ENCODE measurements at places on chromosomes 12 and 14. TPM values are rescaled to one million over a fixed set of nuclear protein-coding genes. Genes with fewer than 3 reads are reported as not detected.

SLC25A21 gene
- total RNA-seq, result 1.3 TPM

GRCh38 chr14:98210045-98210672 is 1061.8 kb downstream of the BCL11B start:
- DNase-seq, result peak; percentile 1

DNA sequence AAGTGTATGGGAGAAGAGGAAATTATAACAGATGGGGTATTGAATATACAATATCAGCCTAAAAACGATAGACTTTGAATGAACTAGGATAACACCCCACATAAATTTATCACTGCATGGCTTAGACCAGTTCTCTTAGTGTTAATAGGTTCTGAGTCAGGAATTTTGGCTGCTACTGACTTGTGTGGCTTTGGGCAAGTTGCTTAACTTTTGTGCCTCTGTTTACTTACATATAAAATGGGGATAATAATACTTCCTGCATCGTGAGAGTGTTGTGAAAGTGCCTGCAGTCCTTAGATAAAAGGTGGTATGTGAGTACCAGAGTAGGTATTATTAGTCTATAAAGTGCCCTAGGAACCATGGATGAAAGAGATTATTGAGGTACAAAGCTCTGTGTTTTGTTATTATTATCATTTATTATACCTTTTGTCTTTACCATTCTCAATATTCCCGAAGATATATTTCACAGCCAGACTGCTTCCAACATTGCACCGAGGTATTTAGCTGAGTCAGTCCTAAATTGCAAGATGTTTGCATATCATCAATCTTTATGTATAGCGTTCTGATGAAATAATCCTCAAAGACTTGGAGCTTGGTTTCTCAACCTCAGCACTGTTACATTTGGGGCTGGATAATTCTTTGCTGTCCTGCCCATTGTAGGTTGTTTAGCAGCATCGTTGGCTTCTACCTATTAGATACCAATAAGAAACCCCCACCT is 2.3 kb upstream of the PAWR start:
- DNase-seq, result no peak

DNA sequence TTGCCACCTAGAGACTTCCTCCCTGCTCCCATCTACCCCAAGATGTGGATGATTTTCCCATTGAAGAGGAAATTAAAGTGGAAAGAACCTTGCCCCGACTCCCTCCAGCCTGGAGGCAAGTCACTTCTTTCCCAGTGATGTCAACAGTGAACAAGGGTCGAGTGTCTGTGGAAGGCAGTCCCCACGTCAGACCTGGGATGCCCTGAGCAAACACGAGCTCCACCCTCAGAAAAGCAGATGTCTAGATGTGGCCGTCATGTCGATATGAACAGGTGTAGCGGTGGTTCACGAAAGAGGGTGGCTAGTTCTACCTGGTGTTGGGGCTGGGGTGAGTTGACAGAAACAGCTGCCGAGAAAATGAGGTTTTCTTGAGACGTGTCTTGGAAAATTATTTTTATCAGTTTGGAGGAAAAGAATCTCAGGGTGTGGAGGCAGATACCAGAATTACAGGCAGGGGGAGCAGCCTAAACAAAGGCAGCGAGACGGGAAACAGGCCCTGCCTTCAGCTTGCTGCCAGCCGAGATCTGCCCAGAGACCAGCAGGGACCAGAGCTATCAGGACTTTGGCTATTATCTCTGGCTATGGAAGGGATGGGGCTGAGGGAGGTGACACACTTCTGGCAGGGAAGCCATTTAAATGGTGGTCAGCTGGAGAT is 25.9 kb downstream of the SYNDIG1L start:
- peak; percentile 3 for DNase-seq

GRCh38 chr12:117009759-117010158 is 89.5 kb downstream of the TESC start:
- no peak for DNase-seq

GRCh38 chr12:6925239-6925539 is 2.6 kb upstream of the ATN1 start:
- no peak for DNase-seq

GRCh38 chr12:40168001-40168400 is 56.8 kb upstream of the LRRK2 start:
- no peak for DNase-seq

DNA sequence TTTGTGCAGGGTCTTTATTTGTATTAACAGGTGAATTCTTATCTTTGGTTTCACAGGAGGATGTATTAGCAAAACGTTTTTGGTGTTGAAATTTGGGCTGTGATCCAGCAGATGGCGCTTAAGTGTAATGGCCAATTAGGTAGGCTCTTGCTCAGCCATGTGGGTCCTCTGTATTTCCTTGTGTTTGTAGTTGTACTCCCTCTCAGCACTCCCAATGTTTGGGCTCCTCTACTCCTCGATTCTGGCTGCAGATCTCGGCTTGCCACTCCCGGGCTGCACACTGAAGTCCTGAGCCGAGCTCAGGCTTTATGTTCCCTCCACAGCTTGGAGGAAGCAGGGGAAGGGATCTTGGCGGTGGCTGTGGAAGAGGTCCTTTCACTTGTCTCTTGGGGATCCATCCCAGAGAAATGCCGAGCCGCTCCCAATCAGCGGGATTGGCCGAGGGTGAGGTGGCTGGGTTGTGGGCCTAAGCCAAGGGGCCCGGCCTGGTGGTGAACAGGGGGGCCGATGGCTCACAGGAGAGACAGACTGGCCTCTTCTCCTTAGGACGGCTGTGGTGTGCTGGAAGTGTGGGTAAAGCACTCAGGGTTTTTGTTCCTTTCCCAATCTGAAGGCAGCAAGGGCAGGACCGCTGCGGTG is 133.7 kb downstream of the AEBP2 start:
- peak; percentile 47 for DNase-seq

GYS2 gene
- not detected for total RNA-seq

TOGARAM1 gene
- total RNA-seq, result 72.6 TPM

DNA sequence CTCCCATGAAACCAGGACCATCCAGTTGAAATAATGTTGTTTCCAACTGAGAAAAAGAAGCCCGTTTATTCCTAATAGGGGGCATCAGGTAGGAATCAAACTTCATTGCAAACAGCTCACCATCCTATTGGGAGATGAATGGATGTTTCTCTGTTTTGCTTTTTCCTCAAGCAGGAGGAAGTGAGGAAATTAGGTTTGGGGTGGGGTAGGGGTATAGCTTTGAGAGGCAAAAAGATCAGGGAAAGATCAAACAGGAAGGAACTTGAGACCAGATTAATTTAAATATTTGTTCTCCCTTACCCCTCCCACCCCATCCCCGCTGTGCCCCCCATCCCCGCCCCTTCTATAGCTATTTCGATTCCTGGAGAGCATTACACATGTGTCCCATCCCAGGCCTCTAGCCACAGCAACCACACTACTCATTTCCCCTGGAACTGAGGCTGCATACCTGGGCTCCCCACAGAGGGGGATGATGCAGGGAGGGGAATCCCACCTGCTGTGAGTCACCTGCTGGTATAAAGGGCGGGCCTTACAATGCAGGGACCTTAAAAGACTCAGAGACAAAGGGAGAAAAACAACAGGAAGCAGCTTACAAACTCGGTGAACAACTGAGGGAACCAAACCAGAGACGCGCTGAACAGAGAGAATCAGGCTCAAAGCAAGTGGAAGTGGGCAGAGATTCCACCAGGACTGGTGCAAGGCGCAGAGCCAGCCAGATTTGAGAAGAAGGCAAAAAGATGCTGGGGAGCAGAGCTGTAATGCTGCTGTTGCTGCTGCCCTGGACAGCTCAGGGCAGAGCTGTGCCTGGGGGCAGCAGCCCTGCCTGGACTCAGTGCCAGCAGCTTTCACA is at the start of gene IL23A:
TSS of gene IL23A (plus strand) at position 577 of the 850 bp plus-strand sequence. CDS start at position 738, 161 bp downstream.
- DNase-seq, result no peak

- no peak for DNase-seq
Measured at GRCh38 chr12:4506870-4507269, 31.8 kb upstream of the RAD51AP1 start.

DNA sequence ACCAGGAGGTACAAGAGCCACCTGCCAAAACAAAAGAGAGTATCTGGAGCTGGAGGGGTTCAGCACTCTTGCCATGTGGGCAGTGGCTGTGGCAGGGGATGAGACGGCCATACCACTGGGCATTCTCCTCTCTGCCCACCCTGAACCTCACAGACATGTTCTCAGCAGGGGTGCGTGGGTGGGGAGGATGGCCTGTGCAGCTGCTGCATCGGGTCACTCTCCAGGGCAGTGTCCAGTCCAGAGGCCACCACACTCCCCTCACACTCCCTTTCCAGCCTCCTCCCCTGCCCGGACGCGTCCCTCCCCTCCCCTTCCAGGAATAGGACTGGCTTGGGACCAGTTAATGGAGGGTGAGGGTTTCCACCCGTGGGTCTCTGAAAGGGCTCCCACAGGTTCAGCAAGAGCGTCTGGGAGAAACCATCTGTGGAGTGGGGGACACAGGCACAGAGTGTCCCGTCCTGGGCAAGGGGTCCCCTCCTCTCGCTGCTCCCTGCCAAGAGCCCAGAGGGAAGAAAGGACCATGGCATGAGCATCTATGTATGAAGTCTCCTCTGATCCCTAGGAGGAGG is 501 bp downstream of the C1R start:
- DNase-seq, result no peak

C14orf132 gene
- total RNA-seq, result 35.2 TPM

- peak; percentile 40 for DNase-seq
Measured at GRCh38 chr14:77212943-77213678, 31.5 kb downstream of the TMEM63C start.

HOXC13 gene
- total RNA-seq, result not detected

GRCh38 chr12:132014092-132014914 is 64.6 kb downstream of the EP400 start:
- DNase-seq, result no peak

DNA sequence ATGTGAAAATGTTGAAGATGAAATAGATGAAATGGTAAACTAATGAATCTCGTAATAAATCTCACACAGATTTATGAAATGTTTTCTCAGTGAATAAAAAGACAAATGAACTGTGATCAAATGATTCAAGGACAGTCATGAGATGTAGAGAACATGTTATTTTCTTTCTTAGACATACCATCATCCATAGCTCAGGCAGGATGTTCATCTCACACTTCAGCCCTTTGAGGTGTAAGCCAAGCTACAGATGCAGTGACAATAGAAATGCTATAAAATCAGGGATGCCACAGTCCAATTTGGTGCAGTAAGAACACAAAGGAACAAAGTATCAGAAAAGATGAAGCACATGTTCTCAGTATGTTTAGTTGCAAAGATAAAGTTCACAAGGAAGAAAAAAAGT is 242.7 kb upstream of the KRR1 start:
- DNase-seq, result no peak

DPF3 gene
- 20.6 TPM for total RNA-seq

GRCh38 chr14:24928386-24928900 is 121.5 kb downstream of the STXBP6 start:
- no peak for DNase-seq

GRCh38 chr14:75845136-75845804 is 136.5 kb downstream of the TGFB3 start:
- DNase-seq, result no peak

DNA sequence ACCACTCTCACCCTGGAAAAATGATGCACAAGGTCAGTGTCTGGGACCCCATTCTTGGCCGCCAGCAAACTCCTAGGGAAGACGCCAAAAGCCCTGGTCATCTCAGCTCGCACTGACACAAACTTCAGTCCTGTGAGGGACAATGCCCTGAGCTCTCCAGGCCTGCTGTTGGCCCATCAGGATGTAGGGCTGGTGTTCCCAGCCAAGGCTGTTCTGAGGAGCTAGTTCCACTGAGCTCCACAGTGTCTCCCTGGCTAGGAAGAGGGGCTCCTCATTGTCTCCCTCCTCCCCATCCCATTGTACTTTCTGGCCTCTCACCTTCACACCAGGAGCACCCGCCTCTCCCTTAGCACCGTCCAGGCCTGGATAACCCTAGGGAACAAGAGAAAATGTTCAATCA is 10.8 kb downstream of the COL2A1 start:
- no peak for DNase-seq

DNA sequence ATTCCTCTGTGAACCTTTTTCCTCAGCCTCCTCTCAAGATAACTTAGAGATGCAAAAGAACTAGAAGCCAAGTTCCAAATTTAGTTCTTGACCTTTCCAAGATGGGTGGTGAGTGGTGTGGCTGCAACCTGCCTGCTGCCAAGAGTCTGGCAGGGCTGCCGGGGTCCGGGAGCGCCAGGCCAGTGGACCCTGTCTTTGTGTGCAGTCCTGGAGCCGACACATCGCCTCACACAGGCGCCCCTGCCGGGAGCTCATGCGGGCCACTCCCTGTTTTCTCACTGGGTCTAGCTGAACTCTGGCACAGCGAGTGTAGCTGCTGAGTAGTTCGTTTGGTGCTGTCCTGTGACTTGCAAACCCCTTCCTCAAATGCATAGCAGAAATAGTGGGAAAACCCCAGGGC is 84.9 kb downstream of the CACNA1C start:
- DNase-seq, result no peak

GRCh38 chr14:104665657-104666522 is 23.5 kb upstream of the INF2 start:
- DNase-seq, result peak; percentile 62

- peak; percentile 43 for DNase-seq
Measured at GRCh38 chr12:131348646-131349045, 362.2 kb upstream of the SFSWAP start.

FITM1 gene
- 132 TPM for total RNA-seq

FGD6 gene
- 21.4 TPM for total RNA-seq

GRCh38 chr12:14138495-14138894 is 157.1 kb upstream of the GRIN2B start:
- DNase-seq, result peak; percentile 9

ZNF891 gene
- 3.6 TPM for total RNA-seq

GRCh38 chr14:34324363-34324795 is 137.7 kb downstream of the SPTSSA start:
- DNase-seq, result peak; percentile 81

TAS2R20 gene
- 8.2 TPM for total RNA-seq

MIPOL1 gene
- 35.4 TPM for total RNA-seq

DNA sequence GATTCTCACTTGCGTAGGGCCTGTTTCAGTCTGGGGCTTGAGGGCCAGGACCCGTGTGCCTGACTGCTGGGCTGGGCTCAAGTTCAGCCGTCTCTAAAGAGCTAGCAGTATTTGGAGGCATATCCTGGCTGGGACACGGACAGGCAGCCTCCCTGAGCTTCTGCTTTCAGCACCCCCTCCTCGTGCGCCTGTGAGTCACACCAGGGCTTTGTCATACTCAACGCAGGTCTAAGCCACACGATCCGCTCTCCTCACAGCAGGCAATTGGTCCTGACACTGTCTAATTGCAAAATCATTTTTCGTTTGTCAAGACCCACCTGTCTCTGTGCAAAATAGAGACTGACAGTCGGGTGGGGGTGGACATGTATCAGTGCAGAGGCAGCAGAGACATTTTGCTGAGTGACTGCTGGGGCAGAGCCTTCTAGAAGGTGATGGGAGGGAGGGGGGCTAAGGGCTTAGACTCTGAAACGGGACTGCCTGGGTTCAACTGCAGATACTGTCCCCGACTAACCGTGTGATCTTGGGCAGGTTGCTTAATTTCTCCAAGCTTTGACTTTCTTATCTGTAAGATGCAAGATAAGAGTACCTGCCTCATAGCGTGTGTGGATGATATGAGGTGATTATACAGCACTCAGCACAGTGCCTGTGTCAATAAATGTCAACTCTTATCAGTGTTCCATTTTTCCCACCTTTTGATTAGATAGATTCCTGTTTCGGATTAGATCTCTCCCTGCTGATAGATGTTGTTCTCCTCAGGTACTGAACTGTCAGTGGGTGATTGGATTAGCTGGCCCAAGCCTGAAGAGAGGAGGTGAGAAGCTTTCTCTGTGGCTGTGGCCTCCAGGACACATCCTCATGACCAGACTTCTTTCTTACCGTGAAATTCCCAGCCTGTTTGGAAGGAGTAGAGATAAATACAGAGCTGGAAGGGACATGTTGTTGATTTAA is 53.1 kb downstream of the KCNA1 start:
- DNase-seq, result no peak

- DNase-seq, result no peak
Measured at GRCh38 chr14:67990576-67990975, 171.0 kb downstream of the RAD51B start.
